ENCODE measurements at places on chromosomes 13 and 19. TPM values are rescaled to one million over a fixed set of nuclear protein-coding genes. Genes with fewer than 3 reads are reported as not detected.

The CEACAM8 gene
- total RNA-seq: 0.18 TPM

The LRRC4B gene
- total RNA-seq: 0.60 TPM

DNA sequence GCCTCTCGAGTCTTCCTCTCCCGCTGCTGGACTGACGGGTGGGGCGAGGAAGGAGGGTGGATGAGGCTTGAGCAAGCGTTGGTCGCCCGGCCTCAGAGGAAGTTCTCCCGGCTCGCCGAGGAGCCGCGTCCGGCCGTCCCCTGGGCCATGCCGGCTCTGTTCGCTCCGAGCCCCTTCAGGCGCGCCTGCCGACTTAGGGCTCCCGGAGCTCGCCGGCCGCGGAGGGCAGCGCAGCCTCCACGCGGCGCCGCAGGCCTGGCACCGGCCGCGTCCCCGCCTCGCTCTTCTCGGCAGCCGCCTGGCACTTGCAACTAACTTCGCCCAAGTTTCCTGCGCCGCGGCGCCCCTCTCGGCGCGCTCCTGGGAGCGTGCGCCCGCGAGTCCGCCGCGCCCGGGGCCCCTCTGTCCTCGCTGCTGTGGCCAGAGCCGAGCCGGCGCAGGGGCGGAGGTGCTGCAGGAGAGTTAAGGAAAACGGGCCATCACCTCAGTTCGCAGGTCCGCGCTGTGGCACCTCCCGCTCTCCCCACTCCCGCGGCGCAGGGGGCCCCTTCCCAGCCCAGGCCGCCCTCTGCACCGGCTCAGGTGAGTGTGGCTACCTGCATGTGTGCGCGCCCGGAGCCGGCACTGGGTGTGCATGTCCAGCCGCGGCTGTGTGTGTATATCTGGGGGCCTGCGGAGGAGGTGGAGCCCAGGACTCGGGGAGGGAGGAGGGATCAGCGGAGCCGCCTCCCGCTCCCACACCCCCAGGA is 641 bp upstream of the SOX21 start:
- H3K4me1 ChIP-seq: peaks cover 31% of the 10 kb centered on the region
- DNase-seq: no peak
- H3K4me3 ChIP-seq: peak overlapping the region; percentile 56

DNA sequence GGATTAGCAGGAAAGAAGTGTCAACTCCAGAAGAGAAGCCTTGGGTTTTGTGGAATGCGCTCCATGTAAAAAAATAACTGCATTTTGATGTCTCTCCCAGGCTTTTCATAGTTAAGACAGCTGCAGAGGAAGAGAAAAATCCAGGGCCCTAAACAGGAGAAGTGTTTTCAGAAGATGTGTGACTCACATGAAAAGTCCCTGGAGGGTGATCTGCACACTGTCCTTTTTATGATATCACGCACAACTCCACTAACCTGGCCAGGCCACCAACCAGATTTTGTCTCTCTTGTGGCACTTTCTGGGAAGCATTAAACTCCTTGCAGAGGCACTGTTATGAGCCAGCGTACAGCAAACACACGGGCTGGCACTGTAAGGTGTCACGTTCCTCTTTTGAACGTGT is 267.3 kb downstream of the FGF9 start:
- no peak overlapping the region for H3K4me3 ChIP-seq
- H3K27me3 ChIP-seq: no peaks in the 10 kb centered on the region
- DNase-seq: no peak
- no peak overlapping the region for H3K27ac ChIP-seq

GRCh38 chr19:31461814-31462539 is 112.7 kb upstream of the TSHZ3 start:
- no peaks in the 10 kb centered on the region for H3K4me1 ChIP-seq
- H3K27me3 ChIP-seq: no peaks in the 10 kb centered on the region
- no peak overlapping the region for H3K4me3 ChIP-seq
- H3K36me3 ChIP-seq: no peaks in the 10 kb centered on the region
- no peak for DNase-seq
- H3K27ac ChIP-seq: no peak overlapping the region

DNA sequence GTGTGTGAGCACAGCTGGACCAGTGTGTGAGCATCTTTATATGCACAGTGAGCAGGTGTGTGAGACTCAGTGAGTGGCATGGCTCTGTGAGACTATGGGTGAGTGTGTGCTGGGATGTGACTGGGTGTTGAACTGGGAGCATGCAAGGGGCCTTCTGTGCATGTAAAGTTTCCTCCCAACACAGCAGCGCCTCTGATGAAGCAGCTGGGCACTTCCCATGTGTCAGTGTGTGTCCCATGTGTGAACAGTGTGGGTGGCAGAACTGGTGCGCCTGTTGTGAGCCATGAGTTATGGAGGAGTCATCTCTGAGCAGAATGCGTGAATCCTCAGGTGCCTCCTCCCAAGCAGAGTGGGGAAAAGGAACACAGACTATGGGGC is 24.1 kb downstream of the LGALS16 start:
- H3K27ac ChIP-seq: no peak overlapping the region
- H3K36me3 ChIP-seq: no peaks in the 10 kb centered on the region
- H3K4me3 ChIP-seq: no peak overlapping the region
- H3K27me3 ChIP-seq: no peaks in the 10 kb centered on the region

DNA sequence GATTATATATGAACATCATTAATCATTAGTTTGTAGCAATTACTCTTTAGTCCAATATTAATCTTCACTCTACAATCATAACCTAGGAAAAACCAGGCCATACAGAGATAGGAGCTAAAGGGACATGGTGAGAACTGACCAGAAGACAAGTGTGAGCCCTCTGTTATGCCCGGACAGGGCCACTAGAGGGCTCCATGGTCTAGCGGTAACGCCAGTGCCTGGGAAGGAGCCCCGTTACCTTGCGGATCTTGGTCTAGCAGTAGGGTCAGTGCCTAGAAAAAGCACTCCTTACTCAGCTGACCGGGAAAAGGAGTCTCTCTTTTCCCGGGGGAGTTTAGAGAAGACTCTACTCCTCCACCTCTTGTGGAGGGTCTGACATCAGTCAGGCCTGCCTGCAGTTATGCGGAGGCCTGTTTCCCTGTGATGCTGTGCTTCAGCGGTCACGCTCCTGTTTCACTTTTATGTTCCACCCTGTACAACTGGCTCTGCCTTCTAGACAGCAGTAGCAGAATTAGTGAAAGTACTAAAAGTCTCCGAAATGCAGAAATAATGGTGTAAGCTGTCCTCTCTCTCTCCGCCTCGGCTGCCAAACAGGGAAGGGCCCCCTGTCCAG is 13.8 kb downstream of the OR7D4 start:
- peaks cover 16% of the 10 kb centered on the region for H3K27me3 ChIP-seq
- no peaks in the 10 kb centered on the region for H3K36me3 ChIP-seq
- no peak overlapping the region for H3K27ac ChIP-seq
